GM04503 (cell line): ENCODE measurements at places on chromosomes 4 and X.

DNA sequence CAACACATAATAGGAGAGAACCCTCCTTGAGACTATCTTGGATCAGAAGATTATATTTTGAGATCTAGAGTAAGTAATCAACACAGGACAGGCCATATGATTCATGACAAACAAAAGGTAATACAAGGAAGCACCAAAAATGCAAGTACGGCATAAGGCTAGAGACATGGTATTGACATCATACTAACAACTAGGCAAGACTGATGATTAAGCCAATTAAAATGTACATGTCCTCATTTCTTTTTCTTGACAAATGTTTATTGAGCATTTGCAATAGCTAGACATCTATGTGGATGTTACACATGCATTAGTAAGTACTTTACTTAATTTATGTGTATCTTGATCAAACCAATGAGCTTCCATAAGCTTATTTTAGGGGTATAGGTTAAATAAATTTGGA, 695.7 kb upstream of the GALNTL6 start:
- DNase-seq = no peak

DNA sequence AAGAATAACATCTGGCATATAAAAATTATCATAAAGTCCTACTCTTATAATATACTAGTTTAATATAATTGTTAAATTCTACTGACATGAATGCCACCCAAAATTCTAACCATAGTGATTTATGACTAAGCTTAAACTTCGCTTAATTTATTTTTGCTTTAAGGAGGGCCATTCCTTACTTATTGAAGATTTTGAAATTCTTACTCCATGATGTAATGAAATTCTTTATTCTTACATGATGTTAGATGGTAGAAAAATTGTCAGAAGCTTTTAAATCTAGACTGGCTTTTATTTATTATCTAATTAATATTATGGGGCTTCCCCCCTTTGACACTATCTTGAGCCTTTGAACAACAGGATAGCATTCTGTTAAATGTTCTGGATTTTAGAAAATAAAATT, 19.5 kb upstream of the SUPT20HL2 start:
- no peak for DNase-seq

- no peak for DNase-seq
Observed at GRCh38 chr4:120446051-120446567, 379.5 kb upstream of the MAD2L1 start.

GRCh38 chr4:78484574-78484973, 67.0 kb upstream of the ANXA3 start:
- no peak for DNase-seq
